ENCODE measurements at places on chromosomes 5 and 9.

- DNase-seq, result no peak
Measured at GRCh38 chr9:87640385-87640795, 85.5 kb upstream of the CTSL start.

GRCh38 chr5:21654556-21654955, 1198.6 kb downstream of the CDH12 start:
- no peak for DNase-seq

- no peak for DNase-seq
Measured at GRCh38 chr9:32918628-32919027, 82.8 kb downstream of the APTX start.

DNA sequence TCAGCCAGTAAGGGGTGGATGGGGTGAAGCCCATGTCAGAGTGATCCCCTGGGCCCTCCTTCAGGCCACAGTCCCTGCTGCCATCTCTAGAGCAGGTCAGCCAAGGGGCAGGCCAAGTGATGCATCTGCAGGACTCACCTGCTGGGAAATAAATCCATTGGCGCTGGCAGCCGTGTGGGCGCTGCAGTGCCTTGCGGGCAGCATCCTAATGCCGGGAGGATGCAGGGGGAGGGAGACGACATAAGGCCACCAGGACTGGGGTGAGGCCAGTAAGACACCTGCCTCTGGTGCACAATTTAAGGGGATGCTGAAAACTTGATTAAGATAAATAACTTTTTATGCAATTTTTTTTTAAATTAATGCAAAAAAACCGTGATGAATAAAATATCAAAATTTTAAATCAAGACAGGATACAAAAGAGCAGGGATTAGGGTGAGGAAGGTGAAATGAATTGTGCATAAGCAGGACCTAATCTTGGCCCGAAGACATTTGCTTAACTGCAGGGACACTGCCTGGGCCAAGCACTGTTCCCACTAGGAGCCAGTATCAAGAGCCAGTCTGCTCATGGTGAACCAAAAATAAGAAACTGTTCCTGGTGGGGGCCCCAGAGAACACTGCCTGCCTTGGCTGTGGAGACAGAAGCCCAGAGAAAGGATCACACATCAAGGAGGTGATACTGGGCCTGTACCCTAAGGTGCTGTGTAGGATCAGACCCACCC, 67.5 kb upstream of the CPLX2 start:
- DNase-seq, result no peak

GRCh38 chr9:129006328-129007034, 21.6 kb downstream of the SH3GLB2 start:
- DNase-seq, result no peak

DNA sequence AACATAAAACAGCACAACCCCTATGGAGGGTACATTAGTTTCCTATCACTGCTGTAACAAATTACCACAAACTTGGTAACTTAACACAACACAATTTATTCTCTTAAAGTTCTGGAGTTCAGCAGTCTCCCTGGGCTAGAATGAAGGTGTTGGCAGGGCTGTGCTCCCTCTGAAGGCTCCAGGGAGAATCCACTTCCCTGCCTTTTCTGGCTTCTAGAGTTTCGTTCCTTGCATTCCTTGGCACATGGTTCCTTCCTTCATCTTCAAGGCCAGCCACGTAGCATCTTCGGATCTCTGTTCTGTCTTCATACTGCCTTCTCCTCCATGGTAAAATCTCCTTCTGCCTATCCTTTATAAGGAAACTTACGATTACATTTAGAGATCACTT, 25.0 kb upstream of the GSN start:
- DNase-seq, result no peak

- DNase-seq, result no peak
Measured at GRCh38 chr5:171647904-171648260, 137.7 kb upstream of the SMIM23 start.

GRCh38 chr5:158051036-158051435, 192.1 kb upstream of the CLINT1 start:
- DNase-seq, result no peak

- DNase-seq, result no peak
Measured at GRCh38 chr9:13033959-13034693, 245.4 kb downstream of the MPDZ start.
